ENCODE measurements at places on chromosomes 7 and 10.

DNA sequence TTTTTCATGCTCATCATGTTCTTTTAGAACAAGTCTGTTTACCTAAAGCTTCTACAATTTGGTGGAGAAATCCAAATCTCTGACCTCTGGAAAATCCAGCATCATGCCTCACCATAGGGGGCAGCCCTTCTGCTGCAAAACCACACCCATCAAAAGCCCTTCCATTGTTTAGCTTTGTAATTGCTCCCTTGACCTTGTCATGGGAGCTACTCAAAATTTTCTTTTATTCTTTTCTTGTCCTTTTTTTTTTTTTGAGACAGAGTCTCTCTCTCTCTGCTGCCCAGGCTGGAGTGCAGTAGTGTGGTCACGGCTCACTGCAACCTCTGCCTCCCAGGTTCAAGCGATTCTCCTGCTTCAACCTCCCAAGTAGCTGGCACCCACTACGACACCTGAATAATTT lies 234.4 kb downstream of the NEBL start:
- no peak for DNase-seq

DNA sequence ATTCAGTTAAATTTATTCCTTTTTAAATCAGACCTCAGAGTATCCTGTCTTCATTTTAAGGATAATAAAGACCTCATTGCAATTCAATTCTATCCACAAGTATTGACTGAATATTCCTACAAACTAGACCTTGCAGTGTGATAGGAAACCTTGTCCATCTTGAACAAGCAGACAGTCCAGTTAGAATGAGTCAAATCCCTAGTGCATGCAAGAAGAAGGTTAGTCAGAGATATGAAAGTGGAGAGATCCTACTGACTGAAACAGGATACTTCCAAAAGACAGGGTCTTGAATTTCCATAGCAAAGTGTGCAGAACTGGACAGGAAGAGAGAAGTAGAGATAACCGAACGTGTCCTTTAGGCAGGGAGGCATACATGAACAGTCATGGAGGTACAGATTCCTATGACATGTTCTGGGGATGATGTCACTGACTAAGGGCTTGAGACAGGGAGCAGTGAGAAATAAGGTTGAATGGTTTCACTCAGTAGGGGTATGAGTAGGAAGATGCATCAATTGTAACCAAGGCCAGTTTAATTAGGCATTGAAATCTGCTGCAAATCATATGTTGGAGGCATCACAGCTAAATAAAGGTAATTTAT lies 45.2 kb downstream of the PPP1R3A start:
- DNase-seq: no peak

GRCh38 chr10:30028738-30029030 lies 30.7 kb downstream of the JCAD start:
- DNase-seq: no peak

- no peak for DNase-seq
Observed at GRCh38 chr10:86681047-86681446, 12.7 kb downstream of the LDB3 start.

All from lower lobe of right lung (tissue), 2 donors.